Stimulated activated CD8-positive, alpha-beta memory T cell treated with anti-CD3 and anti-CD28 coated beads, Interleukin-4, amount 100 ng/mL, for 1 hour (primary cell): ENCODE measurements at places on chromosomes 13 and 19.

GRCh38 chr13:106859533-106859904 is 291.6 kb upstream of the ARGLU1 start:
- DNase-seq = no peak

DNA sequence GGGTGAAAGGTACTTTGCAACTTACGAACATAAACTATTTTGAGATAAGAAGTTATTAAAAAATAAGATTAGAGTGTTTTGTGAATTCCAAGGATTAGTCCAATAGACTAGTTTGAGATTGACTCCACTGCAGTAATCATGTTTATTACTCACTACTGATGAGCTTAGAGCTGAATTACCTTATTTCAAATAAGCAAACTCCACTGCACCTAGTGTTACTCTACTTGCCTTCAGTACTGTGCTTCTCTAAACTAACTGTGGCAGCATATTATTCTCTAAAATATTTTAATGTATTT is 111.7 kb downstream of the MIPEP start:
- no peak for DNase-seq

- DNase-seq = no peak
Measured at GRCh38 chr13:41457589-41458186, 338 bp downstream of the RGCC start.

DNA sequence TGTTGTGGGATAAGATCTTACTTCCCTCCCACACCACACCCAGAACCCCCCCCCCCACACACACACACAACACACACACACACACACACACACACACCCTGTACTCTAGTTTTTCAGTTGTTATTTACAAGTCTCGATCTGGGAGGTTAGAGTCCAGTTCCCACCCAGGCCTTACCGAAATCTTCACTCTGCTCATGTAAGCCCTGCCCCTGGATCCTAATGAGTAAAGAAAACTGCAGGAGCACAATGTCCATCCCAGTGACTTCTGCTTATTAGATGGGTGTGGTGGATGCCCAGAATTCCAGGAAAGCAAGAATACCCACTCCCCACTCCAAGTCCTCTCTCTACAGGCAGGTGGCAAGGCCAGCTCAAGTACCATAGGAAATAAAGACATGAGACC is 23.0 kb downstream of the STARD13 start:
- no peak for DNase-seq

DNA sequence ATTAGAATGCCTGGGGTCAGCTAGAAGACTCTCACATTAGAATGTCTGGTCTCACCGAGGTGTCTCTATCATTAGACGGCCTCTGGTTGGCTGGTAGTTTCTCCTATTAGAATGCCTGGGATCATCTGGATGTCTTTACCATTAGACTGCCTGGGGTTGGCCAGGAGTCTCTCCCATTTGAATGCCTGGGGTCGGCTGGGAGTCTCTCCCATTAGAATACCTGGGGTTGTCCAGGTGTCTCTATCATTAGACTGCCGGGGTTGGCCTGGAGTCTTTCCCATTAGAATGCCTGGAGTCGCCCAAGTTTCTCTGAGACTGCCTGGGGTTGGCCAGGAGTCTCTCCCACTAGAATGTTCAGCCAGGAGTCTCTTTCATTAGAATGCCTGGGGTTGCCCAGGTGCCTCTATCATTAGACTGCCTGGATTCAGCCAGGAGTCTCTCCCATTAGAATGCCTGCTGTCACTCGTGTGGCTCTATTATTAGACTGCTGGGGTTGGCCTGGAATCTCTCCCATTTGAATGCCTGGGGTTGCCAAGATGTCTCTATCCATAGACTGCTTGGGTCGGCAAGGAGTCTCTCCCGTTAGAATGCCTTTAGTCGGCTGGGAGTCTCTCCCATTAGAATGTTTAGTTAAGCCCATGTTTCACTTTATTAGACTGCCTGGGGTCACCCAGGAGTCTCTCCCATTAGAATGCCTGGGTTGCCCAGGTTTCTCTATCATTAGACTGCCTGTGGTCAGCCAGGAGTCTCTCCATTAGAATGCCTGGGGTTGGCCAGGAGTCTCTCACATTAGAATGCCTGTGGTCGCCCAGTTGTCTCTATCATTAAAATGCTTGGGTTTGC is 1467.8 kb downstream of the UQCRFS1 start:
- DNase-seq = no peak

DNA sequence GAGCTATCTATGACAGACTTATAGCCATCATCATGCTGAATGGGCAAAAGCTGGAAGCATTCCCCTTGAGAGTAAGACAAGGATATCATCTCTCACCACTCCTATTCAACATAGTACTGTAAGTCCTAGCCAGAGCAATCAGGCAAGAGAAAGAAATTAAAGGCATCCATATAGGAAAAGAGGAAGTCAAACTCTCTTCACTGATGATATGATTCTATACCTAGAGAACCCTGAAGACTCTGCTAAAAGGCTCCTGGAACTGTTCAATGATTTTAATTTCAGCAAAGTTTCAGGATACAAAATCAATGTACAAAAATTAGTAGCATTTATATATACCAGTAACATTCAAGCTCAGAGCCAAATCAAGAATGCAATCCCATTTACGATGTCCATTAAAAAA is 21.7 kb upstream of the C1QTNF9B start:
- DNase-seq = no peak

GRCh38 chr13:31545616-31546015 is 193.7 kb upstream of the RXFP2 start:
- no peak for DNase-seq

GRCh38 chr13:94706101-94706842 is 6.1 kb downstream of the SOX21 start:
- DNase-seq = no peak

- no peak for DNase-seq
Measured at GRCh38 chr13:23750383-23751121, 138.6 kb downstream of the MIPEP start.

GRCh38 chr13:21033212-21033840 is 28.1 kb downstream of the LATS2 start:
- DNase-seq = no peak

DNA sequence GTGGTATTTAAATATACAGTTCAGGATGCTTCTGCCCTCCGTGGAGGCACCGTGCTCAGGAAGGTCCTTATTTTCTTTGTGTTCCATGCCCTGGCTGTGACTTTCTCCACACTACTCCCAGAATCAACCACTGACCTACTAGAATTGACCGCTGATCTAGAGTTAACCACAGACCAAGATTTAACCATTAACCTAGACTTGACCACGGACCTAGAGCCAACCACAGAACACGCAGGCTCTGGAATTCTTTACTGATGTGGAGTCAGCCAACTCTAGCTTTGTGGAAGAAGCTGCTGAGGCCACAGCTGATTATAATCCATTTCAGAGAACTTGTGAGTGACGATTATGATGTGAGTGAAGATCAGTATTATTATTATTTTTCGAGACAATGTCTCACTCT is 18.0 kb downstream of the GTF2F2 start:
- no peak for DNase-seq

DNA sequence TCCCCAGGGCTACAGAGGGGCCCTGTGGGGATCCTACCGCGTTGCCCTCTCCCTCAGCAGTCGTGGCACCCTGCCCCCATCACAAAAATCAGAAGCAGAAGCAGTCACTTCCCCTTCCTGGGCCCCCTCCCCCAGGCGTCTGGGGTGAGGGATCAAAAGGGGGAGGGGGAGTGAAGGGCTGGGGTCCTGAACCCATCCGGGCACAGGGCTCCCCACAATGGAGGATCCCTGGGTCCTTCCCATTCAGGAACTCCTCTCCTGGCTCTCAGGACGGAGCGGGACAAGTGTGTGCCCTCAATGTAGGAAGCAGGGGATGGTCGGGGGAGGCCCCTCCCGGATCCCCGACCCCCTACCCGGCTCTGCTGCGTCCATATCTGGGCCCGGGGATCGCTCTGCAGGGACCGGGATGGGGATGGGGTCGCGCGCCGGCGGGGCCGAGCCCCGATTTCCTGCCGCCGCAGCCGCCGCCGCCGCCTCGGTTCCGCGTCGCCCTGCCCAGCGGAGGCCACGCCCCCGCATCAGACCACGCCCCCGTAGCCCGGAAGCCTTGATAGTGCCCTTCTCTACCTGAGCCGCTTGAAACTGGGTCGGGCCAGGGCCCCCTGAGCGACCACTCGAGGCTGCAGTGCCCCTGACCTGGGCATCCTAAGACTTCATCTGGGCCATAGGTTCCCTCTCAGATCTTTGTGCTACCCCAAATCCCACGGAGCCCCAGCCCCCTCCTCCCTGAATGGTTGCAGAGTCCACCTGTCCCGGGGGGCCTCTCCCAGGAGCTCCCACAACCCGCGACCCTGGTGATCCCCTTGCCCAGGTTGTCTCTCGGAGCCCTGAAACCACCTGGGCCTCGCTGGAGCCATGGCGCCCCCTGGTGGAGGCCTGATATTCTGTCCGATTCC is at the start of gene GMIP:
Gene GMIP, minus strand, starts transcription at position 500 of the 896 bp plus-strand sequence. Its CDS starts 128 bp downstream, at position 372.
- DNase-seq = peak; percentile 81

GRCh38 chr19:13089139-13089856 is 13.4 kb downstream of the LYL1 start:
- no peak for DNase-seq

DNA sequence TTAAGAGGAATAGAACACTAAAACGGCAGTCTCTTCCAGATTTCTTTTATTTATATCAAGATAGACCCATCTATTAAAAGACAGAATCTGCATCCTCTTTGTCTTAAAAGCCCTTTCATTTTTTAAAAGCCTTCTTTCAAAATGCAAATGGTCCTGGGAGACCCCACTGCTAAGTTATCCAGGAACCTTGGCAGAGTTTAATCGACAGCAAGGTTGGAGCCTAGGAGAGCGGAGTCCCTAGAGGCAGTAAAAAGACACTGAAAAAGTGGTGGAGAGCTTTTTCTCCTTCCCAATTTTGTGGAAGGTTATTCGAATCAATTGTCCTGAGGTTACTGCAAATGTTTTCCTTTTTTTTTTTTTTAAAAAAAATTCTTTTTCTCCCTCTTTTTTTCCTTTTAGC is 294.7 kb downstream of the NALCN start:
- no peak for DNase-seq

GRCh38 chr19:14401468-14402195 is 17.5 kb downstream of the DDX39A start:
- DNase-seq = no peak
